ENCODE measurements at places on chromosomes 3 and 15.

DNA sequence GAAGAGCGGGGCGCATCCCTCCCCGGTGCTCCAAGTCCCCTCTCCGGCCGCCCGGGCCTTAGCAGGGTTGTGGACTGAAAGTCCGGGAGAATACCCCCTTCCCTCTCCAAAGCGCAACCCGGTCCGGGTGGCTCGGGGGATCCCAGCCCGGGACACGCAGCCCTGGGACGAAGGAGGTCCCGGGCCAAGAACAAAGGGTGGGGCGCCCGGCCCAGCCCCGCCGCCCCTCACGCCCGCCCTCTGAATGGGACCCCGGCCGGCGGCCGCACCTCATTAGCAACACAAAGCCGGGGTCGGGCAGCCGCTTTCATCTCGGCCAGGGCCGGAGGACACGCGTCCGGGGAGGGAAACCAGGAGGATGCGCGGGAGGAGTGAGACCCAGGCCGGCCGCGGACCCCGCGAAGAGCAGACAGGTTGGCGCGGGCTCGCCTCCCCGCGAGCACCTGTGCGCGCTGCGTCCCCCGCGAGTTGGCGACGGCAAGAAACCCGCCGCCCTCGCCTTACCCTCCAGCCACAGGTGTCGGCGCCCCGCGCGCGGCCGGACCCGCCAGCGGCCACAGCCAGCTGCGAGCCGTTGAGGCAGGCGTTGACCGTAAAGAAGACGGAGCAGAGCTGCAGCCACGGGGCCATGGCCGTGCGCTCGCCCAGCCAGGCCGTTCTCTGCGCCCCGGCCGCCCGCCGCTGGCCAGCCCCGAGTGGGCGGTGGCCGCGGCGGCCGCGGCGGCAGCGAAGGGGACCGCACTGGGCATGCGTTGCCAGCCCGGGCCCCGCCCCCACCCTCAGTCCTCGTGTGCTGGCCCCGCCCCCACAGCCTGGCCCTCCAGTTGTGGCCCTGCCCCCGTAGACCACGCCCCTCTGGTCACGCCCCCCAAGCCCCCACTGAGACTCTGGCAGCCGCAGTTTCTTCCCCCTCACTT is at the start of gene IL17RD:
IL17RD (minus strand) TSS at position 697 of the 917 bp plus-strand sequence; CDS start at position 630, 67 bp downstream.
- DNase-seq = no peak

- DNase-seq = no peak
These were observed 6.5 kb upstream of the USP3 start for GRCh38 chr15:63497642-63498467.

GRCh38 chr3:72445827-72446217 is 402.4 kb downstream of the SHQ1 start:
- DNase-seq = no peak

- no peak for DNase-seq
These were observed 84.5 kb upstream of the C3orf80 start for GRCh38 chr3:160140756-160141155.

DNA sequence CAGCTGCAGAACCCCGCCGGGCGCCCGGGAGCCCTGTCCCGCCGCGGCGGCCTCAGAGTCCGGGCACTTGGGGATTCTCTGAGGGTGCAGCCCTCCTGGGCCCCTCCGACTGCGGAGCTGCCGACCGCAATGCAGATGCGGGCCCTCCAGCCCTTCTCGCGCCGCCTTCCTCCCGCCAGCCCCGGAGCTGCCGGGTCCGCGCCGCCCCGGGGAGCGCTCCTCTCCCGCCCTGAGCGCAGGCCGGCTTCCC is 320 bp upstream of the ACAN start:
- DNase-seq = no peak

GRCh38 chr3:155730843-155731242 is 14.0 kb downstream of the PLCH1 start:
- no peak for DNase-seq

GRCh38 chr3:195139876-195140240 is 131.1 kb downstream of the XXYLT1 start:
- DNase-seq = no peak

GRCh38 chr15:66565141-66565641 is 607 bp downstream of the LCTL start:
- no peak for DNase-seq

DNA sequence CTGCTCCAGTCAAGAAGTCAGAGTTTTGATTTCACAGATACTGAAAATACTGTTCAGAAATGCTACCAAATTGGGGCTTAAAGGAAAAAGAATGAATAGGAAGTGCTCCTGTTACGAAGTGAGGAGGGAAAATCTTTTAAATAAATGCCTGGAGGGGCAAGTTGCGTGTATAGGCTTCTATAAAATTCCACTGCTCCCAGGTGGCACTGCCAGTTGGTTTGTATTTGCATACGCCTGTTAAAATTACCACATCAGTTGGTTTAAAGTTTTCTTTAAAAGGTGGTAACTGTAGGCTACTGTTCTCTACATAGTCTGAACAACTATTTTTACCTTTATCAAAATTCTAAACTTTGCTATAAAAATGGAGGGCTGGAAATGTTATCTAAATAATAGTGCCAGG is 123.5 kb downstream of the DLG1 start:
- DNase-seq = no peak

GRCh38 chr15:100115066-100115710 is 226.6 kb downstream of the ADAMTS17 start:
- no peak for DNase-seq

GRCh38 chr15:97517737-97518136 is 442.8 kb upstream of the ARRDC4 start:
- no peak for DNase-seq

- no peak for DNase-seq
These were observed 60.9 kb downstream of the PXYLP1 start for GRCh38 chr3:141292356-141293058.

- no peak for DNase-seq
These were observed 86.6 kb downstream of the MEX3B start for GRCh38 chr15:81959196-81959595.

DNA sequence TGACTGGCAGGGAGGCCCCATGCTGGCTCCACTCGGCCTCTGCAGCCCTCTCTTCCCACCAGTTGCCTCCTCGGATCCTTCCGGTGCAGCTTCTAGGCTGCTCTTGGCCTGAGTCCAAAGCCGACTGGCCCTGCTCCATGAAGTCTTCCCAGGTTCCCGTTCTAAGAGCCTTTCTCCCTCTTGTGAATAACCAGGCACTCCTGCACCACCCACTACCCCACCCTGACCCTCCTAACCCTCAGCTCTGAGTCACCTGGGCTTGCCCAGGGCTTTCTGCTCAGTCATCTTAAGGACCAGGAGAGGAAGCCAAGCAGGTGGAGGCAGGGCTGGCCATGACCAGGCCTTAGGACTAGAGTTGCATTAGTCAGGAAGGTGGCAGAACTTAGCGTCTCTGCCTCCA is 28.1 kb upstream of the CNBP start:
- DNase-seq = no peak

DNA sequence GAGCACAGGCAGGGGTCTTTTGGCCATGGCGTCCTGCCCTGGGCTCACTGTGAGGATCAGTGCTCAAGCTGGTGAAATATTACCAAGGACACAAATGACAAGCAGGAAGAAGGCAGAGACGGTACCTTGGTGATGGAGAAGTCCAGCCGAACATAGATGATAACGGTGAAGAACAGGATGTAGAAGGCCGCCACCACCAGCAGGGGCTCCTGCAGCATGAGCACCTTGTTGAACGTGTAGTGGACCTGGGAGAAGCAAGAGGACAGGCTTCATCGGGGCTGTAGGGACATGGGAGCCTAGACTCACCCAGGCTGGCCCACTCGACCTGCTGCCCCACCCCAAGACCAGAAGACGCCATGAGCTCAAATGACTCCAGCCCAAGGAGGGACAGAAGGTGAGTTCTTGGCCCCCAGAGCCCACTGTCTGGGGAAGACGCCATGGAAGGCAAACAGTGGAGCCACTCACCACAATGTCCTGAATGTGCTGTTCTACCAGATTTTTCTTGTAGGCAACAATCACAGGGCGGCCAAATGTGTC is 25.1 kb downstream of the RPN1 start:
- DNase-seq = no peak

DNA sequence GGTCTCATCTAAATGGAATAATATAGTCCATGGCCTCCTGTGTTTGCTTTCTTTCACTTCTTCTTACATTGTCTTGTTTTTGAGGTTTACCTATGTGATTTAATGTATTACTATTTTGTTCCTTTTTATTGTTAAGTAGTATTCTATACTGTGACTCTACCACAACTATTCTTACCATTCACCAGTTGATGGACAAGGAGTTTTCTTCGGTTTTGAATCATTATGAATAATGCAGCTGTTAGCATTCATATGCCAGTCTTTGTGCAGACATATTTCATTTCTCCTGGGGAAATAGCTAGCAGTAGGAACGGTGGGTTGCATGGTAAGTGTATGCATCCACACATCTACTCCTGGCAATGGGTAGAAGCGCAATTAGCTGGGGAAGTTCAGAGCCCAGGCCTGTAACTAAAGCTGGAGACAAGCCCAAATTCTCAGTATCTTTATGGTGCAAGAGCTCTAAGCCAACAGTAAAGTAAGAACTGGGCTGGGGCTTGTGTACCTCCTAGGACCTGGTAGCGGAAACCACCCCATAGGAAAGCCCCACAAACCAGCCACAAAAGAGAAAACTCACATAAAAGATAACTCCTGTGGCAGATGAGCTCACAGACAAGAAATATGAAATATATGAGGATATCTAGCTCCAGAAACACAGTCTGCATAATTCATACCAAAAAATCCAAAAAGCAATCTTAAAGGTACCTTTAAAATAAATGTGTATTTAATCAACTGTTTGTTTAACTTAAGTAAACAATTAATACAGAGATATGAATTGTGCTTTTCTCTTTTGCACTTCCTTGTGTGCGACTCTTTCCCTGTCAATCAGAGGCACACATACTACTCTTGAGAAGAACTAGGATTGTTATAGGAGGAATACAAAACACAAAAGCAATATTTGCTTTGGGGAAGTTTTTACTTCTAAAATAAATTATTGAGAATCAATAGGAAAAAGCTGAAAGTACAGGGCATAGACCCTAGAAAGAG is 2.7 kb upstream of the CSTA start:
- no peak for DNase-seq

DNA sequence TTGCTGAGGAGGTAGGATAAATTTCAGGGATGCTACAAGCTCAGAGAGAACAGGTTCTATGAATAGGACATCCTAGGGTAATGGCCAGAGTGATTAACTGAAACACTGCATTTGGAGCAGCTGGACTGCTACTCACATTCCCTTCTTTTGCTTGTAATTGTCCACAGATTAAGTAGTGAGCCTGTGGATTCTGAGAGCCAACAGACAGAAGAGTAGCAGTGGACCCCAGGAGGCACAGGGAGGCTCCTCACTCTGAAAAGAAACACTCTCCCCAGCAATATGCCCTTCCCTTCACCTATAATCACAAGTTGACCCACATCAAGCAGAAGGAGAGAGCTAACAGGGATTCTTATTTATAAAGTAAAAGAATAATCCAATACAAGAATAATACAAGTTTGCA is 10.6 kb upstream of the RFX7 start:
- DNase-seq = no peak

DNA sequence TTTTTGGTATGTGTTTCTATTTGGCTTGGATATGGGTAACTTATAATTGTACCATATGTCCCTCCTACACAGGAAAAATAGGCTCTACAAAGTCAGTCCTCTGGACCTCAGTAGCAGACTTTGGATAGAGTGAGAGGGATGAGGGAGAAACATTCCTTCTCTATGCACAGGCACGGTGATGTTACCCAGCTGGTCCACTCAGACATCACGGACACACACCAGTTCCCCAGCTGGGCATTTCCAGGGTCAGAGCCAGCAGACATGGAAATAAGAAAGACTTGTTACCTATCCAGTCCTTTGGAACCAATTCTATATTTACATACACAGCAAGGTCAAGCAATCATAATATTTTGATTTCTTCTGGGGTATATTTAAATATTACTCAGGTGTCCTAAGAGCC is 433.1 kb upstream of the KCNMB2 start:
- DNase-seq = no peak

DNA sequence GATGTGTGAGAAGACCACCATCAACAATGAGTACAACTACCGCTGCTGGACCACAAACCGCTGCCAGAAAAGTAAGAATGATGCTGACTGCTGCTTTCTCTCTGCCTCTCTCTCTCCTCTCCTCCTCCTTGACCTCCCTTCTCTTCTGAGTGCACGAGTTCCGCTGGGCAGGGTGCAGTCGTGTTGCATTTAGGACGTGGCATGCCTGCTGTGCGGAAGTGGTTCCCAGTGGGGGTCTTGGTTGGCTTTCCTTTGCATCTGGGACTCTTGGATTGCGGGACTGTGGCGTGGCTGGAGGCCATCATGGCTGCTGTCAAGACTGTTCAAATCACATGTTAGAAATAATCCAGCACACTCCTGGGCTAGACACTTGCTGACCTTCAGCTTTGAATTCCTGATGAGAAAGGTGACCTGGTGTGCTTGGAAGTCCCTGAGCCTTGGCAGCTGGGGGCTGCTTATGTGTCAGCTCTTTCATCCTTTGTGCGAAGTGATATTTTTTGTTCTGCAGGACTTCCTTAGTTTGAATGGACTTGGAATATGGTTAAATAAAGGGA is 59.8 kb downstream of the IGF1R start:
- DNase-seq = no peak

DNA sequence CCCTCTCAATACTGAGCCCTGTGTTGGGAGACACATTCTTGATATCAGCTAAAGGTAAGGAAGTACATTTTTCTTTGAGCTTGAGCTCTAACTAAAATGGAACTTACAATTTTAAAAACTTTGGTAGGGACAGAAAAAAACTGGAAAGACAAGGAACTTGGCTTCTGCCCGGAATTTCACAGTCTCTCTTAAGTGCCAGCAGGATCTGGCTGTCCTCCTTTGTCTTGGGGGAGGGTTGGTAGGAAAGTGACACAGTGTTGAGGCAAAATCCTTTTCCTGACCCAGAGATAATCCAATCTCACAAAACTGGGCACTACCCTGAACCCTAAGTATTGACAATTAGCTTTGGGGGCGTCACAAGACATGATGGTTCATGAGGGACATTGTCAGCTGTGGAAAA is 45.3 kb downstream of the ZPLD1 start:
- DNase-seq = no peak

Measured in BJ (cell line).